ENCODE measurements at places on chromosomes 16 and 17. TPM values are rescaled to one million over a fixed set of nuclear protein-coding genes. Genes with fewer than 3 reads are reported as not detected.

The PIK3R6 gene
- not detected for total RNA-seq

The CTRB1 gene
- total RNA-seq = not detected

The SLC9A5 gene
- total RNA-seq = 3.6 TPM

The WNK4 gene
- under 0.01 TPM for total RNA-seq

The ORC6 gene
- 2.7 TPM for total RNA-seq

The SMIM36 gene
- not detected for total RNA-seq
